Kidney (tissue), 22 donors: ENCODE measurements at places on chromosomes 12 and 14.

DNA sequence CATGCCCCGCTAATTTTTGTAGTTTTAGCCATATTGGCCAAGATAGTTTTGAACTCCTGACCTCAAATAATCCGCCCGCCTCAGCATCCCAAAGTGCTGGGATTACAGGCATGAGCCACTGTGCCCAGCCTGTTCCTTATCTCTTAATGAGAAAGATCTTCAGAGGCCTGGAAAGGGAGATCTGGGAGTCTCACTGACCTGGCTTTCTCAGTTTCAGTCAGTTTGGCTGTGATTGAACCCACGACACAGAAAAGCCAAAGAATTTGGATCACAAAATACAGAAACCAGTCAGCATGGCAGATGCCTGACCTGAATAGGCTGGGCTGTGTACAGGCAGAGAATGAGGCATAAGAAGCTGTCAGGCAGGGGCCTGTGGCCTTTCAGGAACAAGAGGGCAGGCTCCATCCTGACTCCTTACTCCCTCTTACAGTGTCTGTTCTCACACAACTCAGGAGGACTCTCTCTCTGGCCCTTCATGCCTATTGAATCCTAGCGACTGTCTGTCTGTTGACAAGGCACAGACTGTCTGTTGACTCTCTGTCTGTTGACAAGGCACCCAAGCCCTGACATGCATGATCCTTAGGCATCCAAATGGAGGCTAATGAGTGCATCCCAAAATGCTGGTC is 366.5 kb upstream of the CCDC196 start:
- no peak for DNase-seq

DNA sequence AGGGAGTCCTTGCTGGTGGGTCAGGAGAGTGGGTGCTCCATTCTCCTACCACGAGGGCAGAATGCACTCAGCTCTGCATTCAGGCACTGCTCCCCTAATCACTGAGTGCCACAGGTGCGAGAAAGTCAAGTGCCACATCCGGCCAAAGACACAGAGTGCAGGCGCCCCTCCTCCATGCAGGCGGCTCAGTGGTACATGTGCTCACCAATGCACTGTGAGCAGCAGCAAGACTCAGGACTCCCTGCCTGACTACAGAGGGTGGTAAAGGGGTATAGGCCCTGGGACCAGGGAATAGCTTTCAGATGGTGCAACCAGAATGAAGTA is 32.9 kb downstream of the ZFYVE21 start:
- no peak for DNase-seq

DNA sequence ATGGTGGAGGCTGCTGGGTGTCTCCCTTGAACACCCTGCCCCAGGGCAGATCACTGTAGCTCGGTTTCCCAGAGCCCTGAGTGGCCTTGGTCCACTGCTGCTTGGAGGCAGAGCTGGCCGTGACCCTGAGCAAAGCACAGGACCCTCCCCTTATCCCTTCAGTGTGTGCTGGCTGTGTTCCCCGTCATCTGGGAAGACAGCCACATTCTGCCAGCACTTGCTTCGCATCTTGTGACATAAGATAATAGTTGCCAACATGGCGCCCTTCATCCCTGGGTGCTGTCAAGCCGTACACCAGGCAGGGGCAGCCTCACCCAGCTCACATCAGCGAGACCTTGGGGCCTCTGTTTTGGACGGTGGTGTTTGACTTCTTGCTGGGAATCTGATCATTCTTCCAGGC is 12.1 kb upstream of the ALDH2 start:
- DNase-seq: no peak

GRCh38 chr12:62969695-62970094 is 34.7 kb upstream of the PPM1H start:
- no peak for DNase-seq

DNA sequence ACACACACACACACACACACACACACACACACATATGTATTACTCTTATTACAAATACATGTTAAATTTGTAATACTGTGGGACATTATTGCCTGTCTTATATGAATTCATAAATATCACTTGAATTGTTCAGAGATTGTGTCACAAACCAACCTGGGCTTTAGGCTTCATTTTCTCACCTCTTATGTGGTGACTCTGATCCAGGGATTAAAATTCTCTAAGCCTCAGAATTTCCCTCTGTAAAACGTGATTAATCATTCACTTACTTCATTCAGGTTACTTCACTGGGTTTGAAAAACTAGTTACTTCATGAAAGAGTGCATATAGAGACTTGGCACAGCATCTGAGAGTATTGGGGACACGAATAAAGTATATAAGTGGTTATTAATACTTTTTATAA is 240.3 kb upstream of the PDZRN4 start:
- DNase-seq: peak; percentile 25

DNA sequence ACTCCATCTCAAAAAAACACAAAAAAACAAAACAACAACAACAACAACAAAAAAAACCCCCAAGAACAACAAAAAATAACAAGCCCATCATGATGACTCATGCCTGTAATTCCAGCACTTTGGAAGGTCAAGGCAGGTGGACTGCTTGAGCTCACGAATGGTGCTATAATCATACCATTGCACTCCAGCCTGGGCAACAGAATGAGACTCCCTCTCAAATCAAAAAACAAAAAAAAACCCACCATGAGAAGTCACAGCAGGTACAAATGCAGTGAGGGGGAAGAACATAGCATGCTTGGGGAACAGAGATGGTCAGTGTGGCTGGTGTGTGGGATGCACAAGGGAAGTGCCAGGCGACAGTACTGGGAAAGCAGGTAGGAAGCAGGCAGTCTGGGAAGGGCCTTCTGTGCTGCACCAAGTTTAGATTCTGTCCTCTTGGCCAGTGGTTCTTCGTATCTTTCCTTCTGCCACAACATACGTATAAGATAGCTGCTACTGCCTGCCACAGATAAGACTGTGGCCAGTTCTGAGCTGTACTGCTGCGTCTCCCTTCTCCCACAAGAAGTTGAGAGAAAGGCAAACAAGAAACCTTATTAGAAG is 28.0 kb downstream of the ATG14 start:
- no peak for DNase-seq

DNA sequence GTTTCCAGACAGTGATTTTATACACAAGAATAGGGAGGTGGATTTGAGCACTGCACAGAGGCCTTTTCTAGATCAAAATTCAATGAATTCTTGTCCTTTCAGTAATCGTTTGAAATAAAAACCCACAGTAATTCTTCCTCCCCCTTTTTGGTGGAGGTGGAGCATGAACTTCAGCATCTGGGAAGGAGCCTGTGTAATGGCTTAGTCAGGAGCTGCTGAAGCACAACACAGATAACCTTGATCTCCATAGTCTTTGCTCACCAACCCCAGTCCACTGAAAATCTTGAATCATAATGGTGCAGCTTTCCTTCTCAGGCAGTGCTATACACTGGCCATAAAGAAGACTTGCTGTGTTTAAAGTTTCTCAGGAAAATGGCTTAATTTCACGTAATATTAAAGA is 6.4 kb upstream of the TBPL2 start:
- no peak for DNase-seq

- DNase-seq: no peak
These were observed 1.3 kb downstream of the HVCN1 start for GRCh38 chr12:110687396-110688169.

DNA sequence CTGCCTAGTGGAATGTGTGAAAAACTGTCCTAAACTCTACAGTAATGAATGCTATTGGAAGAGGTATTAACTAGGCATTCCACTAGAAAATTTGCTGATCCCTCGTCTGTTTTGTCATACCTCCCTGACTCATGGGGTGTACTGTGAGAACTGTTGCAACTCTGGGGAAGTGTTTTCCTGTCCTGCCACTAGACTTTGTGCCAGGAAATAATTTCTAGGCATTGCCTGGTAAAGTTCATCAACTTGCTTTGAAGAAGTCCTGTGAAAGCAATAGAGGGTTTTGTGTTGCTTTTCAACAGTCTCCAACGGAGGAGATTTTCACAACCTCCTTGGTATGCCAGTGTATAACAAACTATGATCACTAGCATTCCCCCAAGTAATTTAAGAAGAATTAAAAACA is 139.9 kb downstream of the AKAP6 start:
- DNase-seq: no peak

DNA sequence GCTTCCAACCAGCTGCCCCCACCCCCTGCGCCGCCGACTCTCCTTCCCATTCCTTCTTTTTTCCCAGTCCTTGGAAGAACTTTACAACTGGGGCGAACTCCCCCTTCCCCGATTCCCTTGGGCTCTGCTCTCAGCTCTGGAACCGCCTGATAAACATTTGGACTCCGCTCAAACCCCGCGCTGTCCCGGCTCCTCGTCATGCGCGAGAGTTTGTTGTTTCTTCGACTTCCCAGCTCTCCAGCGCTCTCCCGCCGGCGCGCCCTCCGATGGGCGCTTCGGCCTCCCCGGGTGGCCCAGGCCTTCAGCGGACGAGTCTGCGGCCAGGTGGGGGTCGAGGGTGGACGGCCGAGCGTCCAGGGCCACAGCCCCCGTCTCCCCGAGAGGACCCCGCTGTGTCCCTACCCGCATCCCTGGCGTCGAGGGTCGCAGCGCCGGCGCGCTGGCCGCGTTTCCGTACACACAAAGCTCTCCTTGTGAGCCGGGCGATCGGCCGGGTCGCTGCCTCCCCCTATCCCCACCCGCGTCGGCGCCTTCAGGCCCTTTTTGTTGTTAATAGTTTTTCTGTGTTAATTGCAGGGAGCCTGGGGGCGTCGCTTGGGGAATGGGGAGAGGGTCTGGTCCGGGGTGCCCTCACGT is 847 bp downstream of the MMP14 start:
- peak; percentile 84 for DNase-seq

- no peak for DNase-seq
These were observed 7.4 kb downstream of the ITGB7 start for GRCh38 chr12:53199700-53200099.

- DNase-seq: no peak
These were observed 174.5 kb downstream of the TSPAN9 start for GRCh38 chr12:3251691-3252090.

GRCh38 chr12:51661836-51662235 is 70.8 kb downstream of the SCN8A start:
- DNase-seq: no peak

DNA sequence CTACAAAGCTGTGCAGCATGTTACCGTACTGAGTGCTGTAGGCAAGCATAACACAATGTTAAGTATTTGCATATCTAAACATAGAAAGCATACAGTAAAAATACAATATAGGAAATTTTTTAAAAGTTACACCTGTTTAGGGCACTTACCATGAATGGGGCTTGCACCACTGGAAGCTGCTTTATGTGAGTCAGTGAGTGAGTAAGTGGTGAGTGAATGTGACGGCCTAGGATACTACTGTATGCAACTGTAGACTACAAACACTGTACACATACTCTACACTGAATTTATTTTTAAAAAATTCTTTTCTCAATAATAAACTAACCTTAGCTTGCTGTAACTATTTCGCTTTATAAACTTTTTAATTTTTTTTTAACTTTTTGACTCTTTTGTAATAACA is 82.1 kb upstream of the FSCB start:
- no peak for DNase-seq

DNA sequence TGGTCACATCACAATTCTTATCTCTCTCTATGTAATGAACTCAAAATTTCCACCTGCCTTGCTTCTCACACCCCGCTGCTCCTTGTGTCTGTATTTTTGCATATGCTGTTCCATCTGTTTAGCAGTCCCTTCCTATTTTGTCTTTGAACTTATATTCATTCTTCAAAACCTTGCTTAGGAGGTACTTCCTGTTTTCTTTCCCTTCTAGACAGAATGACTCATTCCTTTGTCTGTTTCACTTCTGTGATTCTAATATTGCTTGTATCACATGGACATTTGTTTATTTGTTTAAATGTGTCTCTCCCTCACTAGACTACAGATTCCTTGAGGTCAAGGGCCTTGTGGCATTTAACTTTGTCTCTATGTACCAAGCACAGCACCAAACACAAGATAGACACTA is 424.2 kb downstream of the ETNK1 start:
- no peak for DNase-seq

- no peak for DNase-seq
These were observed 31.2 kb downstream of the BCL11B start for GRCh38 chr14:99240627-99241324.

GRCh38 chr12:105575235-105575634 is 244.7 kb downstream of the C12orf75 start:
- DNase-seq: no peak

DNA sequence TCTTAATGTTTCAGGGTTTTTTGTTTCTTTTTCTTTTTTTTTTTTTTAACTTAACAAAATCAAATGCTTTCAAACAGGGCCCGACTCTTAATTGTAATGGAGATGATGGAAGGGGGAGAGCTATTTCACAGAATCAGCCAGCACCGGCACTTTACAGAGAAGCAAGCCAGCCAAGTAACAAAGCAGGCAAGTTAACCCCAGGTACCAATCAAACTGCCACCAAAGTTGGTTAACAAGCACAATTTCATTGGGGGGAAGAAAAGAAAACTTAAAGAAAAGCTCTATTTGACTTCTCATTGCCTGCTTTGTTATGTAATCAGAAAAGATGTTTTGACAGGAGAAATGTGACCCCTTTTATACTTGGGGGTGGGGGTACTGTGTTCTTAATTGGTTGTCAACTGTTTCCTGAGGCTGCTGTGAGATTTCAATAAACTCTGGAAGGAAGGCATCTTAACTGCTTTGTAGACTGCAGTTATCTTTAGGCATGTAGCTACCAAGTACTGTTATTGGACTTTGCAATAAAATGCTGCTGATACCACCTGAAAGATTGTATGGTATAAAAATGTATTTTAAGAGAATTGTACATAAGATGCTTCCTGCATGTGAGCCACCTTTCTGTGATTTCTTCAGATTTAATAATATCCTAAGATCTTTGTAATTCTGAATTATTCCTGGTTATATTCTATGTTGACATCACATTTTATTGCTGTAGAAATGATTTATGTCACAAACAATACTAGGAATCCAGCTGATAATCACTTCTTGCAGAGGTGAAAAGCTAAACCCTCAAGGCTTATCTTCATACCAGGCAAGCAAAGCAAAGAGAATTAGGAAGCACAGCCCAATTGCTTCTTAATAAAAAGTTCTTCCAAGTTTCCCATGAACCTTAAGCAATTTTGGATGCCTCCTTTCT is 26.9 kb downstream of the MAPKAPK5 start:
- DNase-seq: no peak

DNA sequence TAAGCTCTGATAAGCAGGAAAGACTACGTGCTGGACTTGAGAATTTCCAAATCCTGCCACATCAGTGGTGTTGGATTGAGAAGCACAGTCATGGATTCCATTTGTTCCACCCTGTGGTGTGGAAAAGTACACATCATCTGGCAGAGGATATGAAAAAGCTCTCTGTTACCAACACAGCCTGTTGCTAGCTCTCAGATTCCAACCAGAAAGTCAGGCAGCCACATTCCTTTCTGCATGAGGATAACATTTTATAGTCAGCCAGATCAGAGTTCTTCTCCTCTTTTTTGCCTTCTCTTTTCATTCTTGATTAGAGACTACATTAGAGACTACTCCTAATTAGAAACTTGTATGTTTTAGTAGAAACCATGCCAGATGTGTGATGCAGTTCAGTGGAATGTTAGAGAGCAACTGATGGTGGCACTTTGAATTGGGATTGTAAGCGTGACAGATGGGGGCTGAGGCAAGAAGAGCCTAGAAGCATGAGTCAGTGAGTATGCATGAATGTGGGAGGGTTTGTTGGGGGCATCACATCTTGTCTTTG is 61.2 kb upstream of the STXBP6 start:
- no peak for DNase-seq

- no peak for DNase-seq
These were observed 88.5 kb downstream of the GPHN start for GRCh38 chr14:66596241-66596985.

GRCh38 chr12:62647586-62647985 is 181.0 kb downstream of the MON2 start:
- no peak for DNase-seq

GRCh38 chr12:79058342-79058741 is 193.8 kb downstream of the SYT1 start:
- DNase-seq: no peak

GRCh38 chr12:123532019-123532418 is 1.5 kb downstream of the RILPL1 start:
- DNase-seq: no peak
